ENCODE measurements at places on chromosomes 3 and 15.
A peak's percentile ranks its signal among the peaks of the same experiment; 100 is the strongest.

- no peak for DNase-seq
Measured at GRCh38 chr3:88725440-88726165, 381.8 kb upstream of the EPHA3 start.

- no peak for DNase-seq
Measured at GRCh38 chr15:99099661-99100060, 5.2 kb upstream of the SYNM start.

GRCh38 chr3:15903759-15904720 lies 106.3 kb upstream of the ANKRD28 start:
- no peak for DNase-seq

DNA sequence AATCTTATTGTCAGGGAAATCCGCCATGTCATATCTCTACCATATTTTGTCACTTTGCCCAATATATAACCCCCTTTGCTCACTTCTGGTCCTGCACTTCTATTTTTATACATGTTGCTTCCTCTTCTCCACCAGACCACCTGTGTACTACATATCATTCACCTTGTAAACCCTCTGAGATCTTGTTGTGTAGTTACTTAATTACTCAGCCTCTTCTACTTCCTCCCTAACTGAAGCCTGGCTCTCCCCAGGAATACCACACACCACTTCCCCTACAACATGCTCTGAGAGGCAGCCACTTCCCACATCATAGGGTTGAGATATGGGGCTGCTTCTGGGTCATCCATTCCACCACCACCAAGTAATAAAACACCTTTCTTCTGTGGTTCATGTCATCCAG lies 10.0 kb downstream of the HEXA start:
- DNase-seq, result peak; percentile 59

- DNase-seq, result no peak
Measured at GRCh38 chr3:177041021-177041729, 156.1 kb downstream of the TBL1XR1 start.

DNA sequence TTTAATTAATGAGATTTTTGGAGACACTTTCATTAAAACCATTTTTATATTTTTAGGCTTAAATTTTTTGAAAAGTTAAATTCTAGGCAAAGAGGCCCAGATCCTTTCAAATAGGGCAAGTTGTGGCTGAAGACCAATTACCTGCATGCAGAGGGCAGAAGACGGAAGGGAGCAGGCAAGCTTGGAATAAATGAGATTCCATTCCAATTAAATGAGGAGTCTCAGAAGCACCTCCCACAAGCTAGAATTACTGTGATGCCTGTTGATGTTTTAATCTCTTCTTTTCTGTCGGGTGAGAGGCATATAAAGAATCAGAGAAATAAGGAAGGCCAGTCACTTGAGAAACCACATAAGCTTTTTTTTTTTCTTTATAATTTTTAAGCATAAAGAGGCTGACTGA lies 46.8 kb downstream of the KBTBD8 start:
- DNase-seq, result no peak

Measured in activated CD4-positive, alpha-beta T cell treated with anti-CD3 and anti-CD28 coated beads, Interleukin-2, Interleukin-4, amounts not matched to agents 100 ng/mL and 50 ng/mL, durations not matched to agents 16 hours and 8 hours (primary cell).